ENCODE measurements at places on chromosomes 6 and 20. TPM values are rescaled to one million over a fixed set of nuclear protein-coding genes. Genes with fewer than 3 reads are reported as not detected.

The TRIM40 gene
- polyA plus RNA-seq = 23.8 TPM

The MEA1 gene
- 93.1 TPM for polyA plus RNA-seq

The TREML2 gene
- polyA plus RNA-seq = not detected

The OR2H2 gene
- not detected for polyA plus RNA-seq

The ZNFX1 gene
- 20.2 TPM for polyA plus RNA-seq

The TBX18 gene
- polyA plus RNA-seq = under 0.01 TPM

The MATN4 gene
- polyA plus RNA-seq = not detected

The PTCHD4 gene
- 0.03 TPM for polyA plus RNA-seq

The SIRPD gene
- not detected for polyA plus RNA-seq

The PRSS35 gene
- polyA plus RNA-seq = not detected

The MEP1A gene
- 45.6 TPM for polyA plus RNA-seq

The CAGE1 gene
- not detected for polyA plus RNA-seq

The SLC17A2 gene
- polyA plus RNA-seq = not detected

The RIPPLY2 gene
- polyA plus RNA-seq = 0.41 TPM

The MLIP gene
- 0.31 TPM for polyA plus RNA-seq

The ULBP1 gene
- 0.09 TPM for polyA plus RNA-seq

The CDSN gene
- not detected for polyA plus RNA-seq

The GRIK2 gene
- polyA plus RNA-seq = not detected

The HDGFL1 gene
- polyA plus RNA-seq = not detected
